Left kidney (tissue), 8 donors: ENCODE measurements at places on chromosomes 11 and 22.
A peak's percentile ranks its signal among the peaks of the same experiment; 100 is the strongest.

DNA sequence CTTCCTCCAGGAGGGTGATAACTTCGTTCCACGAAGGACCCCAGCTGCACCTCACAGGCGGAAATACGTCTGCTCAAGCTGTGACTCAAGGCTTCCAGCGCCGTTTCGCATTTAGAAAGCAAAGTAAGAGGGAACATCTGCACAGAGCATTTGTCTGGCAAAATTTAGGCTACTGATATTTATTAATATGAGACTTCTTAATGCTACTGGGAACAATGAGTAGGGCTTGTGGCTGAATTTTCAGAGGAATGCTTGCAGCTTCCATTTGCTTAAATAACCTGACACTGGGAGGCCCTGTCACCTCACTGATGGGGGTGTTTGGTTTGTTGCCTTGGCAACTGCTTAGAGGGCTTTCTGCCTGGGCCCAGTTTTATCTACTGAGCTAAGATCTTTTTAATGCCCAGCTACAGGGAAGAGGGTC is 14.7 kb upstream of the ST14 start:
- DNase-seq = peak; percentile 63

DNA sequence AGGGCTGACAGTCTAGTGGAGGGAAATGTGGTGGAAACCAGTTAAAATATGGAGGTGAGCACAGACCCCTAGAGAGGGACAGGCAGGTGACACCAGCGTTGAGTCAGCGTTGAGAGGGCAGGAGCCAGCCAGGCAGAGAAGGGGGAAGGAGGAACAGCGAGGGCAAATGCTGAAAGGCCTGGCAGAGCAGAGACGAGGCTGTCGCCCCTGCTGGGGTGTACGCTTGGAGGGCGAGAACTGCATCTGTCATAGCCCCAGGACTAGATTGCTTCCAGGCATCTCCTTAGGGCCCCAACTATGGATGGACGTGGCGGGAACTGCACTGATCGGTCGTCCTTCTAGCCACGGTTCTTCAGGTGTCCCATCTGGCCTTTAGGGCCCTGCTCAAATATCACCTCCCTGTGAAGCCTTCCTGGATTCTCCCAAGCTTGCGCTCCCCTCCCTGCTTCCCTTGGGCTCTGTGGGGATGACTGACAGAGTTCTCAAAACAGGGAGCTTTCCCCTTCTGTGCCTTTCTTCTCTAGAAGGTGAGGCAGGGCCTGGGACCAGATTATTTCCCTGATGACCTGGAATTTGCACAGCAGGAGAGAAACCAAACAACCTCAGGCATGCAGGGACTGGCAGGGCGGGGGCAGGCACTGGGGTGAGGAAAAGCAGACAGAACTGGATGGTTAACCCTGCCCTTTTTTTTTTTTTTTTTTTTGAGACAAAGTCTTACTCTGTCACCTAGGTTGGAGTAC is 11.1 kb downstream of the SYNGR1 start:
- no peak for DNase-seq

DNA sequence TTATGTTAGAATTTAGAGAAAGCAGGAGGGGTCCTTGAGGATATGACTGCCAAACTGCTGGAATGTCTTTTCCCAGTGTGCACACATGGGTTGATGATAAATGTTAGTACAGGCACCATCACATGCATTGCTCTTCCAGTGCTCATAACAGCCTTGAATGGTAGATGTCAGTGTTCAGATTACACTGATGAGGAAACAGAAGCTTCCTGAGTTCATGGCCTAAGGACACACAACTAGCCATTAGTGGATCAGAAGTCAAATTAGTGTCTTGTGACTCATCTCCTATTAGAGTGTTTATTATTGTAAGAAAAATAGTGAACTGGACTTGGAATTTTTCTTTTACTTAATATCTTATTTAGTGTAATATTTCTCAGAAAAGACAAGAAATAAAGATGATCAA is 241.5 kb downstream of the DDX10 start:
- no peak for DNase-seq

GRCh38 chr22:41925783-41926460 is 684 bp downstream of the TNFRSF13C start:
- DNase-seq = peak; percentile 53

GRCh38 chr11:1667121-1667850 is 29.7 kb upstream of the KRTAP5-6 start:
- no peak for DNase-seq

GRCh38 chr11:6099577-6099976 is 7.9 kb upstream of the OR56B4 start:
- DNase-seq = no peak

GRCh38 chr11:119509969-119510401 is 87.0 kb upstream of the THY1 start:
- DNase-seq = no peak

DNA sequence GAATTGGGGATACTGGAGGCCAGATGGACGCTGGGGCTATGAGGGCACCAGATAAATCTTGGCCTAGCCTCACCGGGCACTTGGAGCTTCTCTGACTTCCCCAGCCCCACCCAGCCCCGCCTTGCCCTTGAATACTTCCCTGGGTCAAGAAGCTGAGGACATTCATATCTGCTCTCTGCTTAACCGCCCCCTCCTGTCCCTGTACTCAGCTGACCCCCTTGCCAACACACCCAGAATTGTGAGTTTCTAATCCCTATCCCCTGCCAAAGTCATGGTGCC is 22.0 kb downstream of the FADS3 start:
- no peak for DNase-seq

- DNase-seq = no peak
Measured at GRCh38 chr11:72069200-72069599, 11.1 kb downstream of the NUMA1 start.

DNA sequence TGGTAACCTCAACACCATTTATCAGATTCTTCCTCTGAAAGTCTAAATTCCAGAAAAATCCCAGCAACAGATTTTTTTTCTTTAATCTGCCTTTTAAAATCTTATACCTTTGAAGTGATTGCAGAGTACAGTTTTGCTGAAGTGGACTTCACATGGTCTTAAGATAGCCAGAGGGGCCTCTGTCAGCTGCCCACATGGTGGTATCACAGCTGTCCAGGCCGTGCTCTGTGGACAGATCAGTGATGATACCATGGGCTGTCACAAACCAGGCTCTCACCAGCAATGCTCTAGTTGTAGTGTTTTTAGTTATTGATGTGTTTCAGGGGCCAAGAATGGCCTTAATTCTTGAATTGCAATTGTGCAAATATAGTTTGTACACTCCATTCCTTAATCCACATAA is 44.0 kb downstream of the PARVA start:
- no peak for DNase-seq

DNA sequence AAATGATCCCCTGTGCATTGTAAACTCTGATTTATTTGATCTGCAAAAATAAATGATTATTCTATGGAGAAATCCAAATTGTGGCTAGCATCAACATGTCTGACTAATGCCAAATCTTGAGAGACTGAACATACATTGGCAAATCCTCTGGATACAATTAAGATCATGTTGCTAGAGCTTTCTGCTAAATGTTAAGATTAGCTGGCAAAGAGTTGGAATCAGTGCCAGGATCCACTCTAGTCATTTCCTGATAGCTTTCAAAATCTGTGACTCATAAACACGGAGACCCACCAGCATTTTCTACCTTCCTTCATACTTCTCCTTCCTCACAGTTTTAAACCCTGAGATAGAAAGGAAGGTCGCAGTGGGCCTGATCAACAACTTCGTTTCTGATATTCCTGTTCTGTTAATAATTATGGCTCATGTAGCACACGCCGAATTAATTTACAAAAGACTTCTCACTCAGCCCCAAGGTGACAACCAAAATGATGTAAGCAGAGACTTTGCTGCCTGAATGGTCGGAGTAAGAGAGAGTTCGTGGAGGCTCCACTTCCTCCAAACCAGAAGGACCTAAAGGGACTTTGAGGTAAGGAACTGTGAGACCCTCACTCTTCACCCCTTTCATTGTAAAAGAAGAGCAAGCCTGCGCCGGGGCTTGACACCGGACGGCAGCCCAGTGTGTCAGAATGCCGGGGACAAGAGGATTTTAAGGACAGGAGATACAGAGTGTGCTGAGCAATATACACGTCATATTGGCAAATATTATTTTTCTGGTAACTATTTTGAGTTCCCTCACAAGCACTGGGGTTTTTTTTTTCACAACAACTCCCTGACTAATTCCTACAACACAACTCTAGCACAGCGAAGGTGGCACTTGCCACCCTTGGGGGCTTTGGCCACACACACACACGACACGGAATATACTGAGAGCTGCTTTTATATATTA is 42.0 kb downstream of the SERPINH1 start:
- DNase-seq = no peak

GRCh38 chr22:20456064-20456721 is 18.6 kb upstream of the SCARF2 start:
- DNase-seq = peak; percentile 80

DNA sequence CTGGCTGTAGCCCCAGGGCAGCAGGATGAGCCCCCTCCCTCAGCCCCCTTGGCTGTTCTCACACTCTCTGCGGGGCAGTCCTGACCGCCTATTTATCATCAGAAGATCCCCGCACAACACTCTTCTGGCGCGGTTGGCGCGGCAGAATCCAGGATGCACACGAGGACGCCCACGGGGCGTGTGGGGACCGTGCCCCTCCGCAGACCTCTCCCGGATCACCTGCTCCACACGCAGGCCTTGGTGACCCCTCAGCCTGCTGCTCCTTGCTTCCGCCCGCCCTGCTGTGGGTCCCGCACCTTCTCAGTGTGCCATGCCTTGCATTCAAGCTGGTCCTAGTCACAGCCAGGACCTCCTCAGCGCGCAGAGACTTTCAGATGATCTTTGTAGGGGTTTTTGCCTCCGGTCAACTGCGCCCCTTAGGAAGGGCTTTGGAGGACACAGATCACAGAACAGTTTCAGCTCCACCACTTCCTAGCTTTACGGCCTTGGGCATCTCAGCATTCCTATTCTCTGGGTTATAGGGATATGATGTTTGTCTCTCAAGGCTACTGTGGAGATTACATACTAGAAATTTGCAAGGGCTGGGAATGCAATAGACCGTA is 841 bp upstream of the TUB start:
- DNase-seq = no peak

GRCh38 chr11:109604481-109605400 is 182.8 kb downstream of the C11orf87 start:
- DNase-seq = no peak

GRCh38 chr11:127679816-127680545 is 679.4 kb upstream of the KIRREL3 start:
- DNase-seq = no peak

GRCh38 chr11:63510360-63511047 is 4.6 kb downstream of the LGALS12 start:
- DNase-seq = no peak

GRCh38 chr11:73292525-73292894 is 15.6 kb upstream of the ARHGEF17 start:
- no peak for DNase-seq

GRCh38 chr11:4947505-4947904 is at the start of gene OR51A4:
Gene OR51A4 (minus strand): TSS chr11:4947605. CDS start chr11:4947100, 505 bp downstream.
- DNase-seq = no peak

DNA sequence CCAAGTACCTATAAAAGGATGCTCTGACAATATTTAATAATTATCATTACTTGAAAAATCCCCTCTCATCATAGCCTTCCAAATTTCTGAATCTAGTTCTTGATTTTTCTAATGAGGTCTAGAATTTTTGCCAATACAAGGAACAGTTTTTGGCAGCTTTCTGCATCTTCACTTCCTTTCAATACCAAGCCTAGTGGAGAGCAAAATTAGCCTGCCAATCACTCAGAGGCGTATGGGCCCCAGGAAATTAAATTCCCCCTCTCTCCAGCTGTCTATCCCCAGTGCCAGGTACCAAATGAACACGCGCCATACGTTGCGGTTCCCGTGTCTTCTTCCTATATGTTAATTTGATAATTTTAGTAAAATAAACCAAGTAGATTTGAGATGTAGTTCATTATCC is 293.9 kb downstream of the NTM start:
- no peak for DNase-seq

GRCh38 chr22:16844529-16844928 is 19.3 kb upstream of the XKR3 start:
- no peak for DNase-seq

DNA sequence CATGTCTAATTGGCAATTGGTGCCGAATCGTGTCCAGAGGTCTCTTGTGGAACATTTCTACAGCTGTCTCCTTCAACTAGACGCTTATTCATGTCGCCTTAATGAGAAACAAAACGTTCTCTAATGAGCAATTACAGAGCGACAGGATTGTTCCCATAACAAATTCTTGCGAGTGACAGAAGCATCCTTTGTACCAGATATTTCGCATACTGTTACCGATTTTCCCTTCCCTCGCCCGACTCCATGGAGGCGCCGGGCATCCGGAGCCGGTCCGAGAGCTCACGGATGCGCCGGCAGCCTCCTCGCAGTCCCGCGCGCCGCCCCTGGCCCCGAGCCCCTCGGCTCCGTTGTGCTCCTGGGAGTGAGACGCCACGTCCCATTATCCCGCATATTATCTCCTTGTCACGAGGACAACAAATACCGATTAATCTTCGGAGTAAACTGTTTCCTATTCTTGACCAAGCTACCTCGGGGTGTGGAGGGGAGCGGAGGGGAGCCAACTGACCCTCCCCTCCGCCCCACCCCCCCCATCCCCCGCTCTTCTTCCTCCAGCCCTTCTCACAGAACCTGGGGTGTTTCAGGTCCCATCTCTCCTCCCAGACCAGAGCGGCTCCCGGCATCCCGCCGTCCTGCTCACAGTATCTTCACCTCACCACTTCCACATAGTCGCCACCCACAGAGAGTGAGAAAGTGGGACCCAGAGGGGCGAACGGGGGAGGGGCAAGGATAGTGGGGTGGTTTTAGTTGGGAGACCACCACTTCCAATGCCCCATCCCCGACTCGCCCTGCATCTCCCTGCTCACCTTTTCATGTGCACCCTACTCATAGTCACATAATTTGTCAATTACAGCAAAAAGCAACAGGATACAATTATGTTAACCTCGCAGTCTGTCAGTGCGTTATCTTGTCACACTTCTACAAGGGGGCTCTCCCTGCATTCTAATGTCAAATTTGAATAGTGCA is 11.4 kb downstream of the PAX6 start:
- DNase-seq = no peak

DNA sequence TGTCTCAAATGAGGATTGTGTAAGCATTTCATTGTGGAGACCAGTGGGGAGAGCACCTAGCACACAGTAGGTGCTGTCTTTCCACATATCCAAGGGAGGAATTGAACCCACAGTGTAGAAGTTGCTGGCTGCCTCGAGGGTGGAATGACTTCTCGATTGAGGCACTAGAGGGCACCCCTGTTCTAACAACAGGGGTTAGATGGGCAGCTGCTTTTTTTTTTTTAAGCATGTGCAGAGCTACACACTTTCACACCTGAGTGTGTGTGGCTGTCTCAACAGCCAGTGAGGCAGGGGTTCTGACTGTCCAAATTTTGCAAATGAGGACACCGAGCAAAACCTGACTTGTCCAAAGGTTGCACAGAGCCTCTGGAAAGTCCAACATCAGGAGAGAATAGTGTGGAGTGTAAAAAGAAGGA is 118.2 kb upstream of the CRYBB3 start:
- DNase-seq = no peak

DNA sequence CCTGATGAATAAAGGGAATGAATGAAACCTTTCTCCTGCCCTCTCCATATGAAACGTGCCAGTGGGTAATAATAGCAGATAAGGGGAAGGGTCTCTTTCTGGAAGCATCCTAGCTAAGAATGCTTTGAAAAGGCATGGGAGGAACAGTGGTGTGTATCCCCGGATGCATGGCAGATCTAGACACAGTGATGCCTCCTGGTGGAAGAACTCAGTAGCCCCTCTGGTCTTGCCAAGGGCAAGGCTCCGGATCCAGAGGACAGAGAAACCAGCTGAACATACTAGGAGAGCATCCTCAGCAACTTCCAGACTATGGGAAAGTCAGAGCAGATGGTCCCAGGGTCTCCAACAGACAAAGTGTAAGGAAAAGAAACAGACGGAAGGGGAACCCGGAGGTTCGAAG is 6.4 kb downstream of the BAIAP2L2 start:
- no peak for DNase-seq

GRCh38 chr11:15484398-15484797 is 369.7 kb downstream of the INSC start:
- no peak for DNase-seq
